Fibroblast of upper back skin (primary cell): ENCODE measurements at places on chromosomes 12 and 14.

- no peak for DNase-seq
These were observed 7.1 kb downstream of the NT5DC3 start for GRCh38 chr12:103833891-103834290.

GRCh38 chr14:88613552-88614010, 50.7 kb downstream of the ZC3H14 start:
- DNase-seq = peak; percentile 41

GRCh38 chr12:91846466-91847055, 299.1 kb downstream of the BTG1 start:
- no peak for DNase-seq

- DNase-seq = peak; percentile 19
These were observed 21.3 kb downstream of the PRKD1 start for GRCh38 chr14:29906256-29906870.

DNA sequence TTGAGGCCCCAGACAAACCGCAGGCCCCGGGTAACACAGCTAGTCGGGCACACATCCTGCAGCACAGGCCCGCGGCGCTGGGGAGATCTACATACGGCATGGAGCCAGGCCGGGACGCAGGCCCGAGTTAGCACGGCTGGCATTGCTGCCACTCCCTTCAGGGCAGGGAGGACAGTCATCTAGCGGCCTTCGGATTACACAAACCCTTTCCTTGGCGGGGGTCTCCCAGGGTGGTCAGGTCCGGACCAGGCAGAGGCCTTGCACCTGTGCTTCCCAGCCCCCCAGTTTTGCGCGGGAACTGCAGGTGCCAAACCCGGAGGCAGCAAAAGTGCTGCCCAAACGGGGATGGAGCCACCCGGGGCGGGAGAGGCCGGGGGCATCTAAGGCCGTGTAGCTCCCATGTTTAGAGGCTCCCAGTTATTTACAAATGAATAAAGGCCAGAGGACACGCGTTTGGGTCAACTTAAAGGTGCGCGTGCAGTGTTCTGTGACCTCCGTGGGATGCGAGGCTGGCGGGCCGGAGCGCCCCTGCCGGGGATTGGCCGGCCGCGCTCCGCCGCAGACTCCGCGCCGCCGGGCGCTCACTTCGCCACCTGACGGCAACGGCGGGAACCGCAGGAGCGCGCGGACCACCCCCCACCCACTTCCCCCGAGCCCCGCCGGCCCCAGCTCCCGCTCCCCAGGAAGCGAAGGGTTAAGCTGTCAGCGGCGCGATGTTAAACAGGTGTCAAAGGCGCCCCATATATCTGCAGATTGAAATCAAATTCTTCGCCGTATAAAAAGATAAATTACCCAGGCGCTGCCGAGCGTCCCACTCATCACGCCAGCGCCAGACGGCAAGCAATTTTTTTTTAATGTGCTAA, 18.1 kb downstream of the VSX2 start:
- DNase-seq = peak; percentile 11

GRCh38 chr12:49899921-49900320, 3.8 kb downstream of the FAIM2 start:
- DNase-seq = no peak

DNA sequence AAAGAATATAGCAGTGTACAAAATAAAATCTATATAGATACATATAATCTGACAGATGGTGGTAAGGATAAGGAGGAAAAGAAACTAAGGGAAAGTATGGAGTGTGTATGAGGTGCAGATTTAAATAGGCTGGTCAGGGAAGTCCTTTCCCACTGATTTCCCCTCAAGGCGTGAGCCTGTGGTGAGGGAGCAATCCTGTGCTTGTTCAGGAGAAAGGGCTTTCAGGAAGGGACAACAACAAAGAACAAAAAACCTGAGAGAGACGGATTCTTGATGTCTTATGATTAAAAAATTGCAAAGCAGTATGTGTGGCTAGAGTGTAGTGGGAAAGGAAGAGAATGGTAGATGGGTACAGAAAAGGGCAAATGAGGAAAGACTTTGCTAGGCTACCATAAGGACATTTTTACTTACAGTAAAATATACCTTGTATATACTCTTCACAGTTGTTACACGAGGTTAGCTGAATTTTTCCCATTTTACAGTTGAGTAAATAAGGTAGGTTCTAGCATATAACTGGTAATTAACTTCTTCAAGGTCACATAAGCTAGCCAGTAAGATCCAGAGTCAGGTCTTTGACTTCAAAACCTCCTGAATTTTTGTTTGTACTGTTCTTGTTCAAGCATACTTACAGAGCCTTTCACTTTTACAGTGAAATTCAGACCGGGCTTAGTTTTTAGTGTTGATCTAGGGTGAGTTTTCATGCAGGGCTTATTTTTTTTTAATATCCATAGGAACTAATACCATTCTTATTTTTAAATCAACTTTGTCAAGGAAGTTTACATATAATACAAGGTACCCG, 15.6 kb downstream of the CNOT2 start:
- DNase-seq = no peak

DNA sequence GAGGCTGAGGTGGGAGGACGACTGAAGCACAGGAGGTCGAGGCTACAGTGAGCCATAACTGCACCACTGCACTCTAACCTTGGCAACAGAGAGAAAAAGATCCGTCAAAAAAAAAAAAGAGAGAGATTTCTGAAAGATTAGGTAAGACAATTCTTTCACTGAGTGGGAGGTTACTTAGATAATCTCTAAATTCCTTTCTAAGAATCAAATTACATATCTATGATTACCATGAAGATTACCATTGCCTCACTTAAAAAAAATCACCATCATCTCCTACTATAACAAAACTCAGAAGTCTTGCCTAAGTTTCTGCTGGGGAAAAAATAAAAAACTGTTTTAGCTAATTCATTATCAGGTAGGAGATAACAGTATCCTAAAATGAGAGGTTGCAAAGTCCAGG, 366.7 kb downstream of the DUSP6 start:
- peak; percentile 21 for DNase-seq

- peak; percentile 14 for DNase-seq
These were observed 48.0 kb downstream of the BDKRB1 start for GRCh38 chr14:96303981-96304380.

DNA sequence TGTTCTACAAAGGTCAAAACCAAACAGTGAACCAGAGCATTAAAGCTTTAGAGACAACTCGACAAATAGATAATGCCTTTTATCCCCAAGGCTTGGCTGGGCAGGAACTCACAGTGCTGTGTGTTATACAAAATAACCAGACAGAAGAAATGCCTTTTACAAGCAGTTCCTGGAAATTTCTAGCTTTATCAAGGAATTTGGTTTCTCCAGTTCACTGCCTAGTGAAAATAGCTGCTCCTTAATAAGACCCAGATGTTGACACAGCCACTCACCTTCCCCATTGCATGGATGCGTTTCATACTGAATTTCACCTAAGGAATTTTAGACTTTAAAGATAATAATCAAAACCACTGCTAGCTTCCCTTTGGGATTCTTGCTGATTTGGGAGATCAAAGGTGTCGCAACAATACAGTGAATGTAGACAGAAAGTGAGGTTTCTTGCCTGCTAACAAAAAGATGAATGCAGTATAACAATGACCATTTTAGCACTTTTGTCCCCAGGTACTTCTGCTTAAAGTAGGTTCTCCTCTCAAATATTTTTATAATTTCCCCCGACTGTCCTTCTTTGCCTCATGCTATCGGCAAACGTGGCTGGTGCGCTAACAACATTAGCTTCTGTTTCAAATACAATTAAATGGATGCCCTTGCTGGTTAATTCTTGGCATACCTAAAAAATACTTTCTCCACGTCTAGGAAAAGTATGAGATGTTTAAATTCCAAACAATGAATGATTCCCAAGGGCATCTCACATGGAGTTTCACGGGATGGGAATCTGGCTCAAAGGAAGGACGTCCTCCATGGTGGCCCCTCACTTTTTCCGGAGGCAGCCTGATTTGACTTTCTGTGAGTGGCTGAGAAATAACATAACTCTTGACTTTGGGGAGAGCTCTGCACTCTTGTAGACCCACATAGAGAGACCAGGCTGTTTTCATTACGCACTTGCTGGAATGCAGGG, 162.4 kb downstream of the C12orf75 start:
- DNase-seq = peak; percentile 97
